ENCODE measurements at places on chromosomes 12 and 14. TPM values are rescaled to one million over a fixed set of nuclear protein-coding genes. Genes with fewer than 3 reads are reported as not detected.

DNA sequence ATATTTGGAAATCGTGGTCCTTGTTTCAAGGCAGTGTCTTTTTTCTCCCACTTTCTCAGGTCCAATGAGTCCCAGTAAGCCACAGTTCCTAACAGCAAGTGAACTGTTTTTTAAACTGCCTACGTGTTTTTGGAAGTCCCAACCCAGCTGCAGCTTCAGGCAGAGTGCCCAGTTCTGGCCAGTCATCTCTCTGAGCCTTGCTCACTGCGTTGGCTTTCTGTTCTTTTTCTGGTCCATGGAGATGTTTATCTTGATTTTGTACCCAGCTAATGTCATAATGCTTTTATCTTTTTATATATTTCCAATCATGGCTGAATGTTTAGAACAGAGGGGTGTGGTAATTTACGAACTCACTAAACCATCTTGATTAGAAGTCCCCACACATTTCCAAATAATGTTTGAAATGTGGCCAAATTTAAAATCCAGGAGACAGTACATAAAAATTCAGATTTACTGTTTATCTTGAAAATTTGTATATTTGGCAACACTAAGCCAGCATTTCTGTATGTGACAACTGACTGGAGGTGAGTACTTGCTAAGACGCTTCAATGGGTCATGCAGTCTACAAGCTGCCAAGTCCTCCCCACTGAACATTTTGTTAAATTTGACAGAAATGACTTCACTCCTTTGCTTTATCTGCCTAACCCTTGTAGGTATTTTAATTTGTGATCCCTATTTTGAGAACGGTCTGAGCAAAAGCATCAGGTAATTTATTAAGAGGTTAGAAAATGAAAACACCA lies 46.1 kb upstream of the OTOGL start:
- DNase-seq: no peak

- DNase-seq: no peak
Observed at GRCh38 chr14:34404416-34404815, 57.6 kb downstream of the SPTSSA start.

- DNase-seq: no peak
Observed at GRCh38 chr12:95220726-95221125, 3.1 kb downstream of the VEZT start.

PRKD1 gene
- total RNA-seq: not detected

DNA sequence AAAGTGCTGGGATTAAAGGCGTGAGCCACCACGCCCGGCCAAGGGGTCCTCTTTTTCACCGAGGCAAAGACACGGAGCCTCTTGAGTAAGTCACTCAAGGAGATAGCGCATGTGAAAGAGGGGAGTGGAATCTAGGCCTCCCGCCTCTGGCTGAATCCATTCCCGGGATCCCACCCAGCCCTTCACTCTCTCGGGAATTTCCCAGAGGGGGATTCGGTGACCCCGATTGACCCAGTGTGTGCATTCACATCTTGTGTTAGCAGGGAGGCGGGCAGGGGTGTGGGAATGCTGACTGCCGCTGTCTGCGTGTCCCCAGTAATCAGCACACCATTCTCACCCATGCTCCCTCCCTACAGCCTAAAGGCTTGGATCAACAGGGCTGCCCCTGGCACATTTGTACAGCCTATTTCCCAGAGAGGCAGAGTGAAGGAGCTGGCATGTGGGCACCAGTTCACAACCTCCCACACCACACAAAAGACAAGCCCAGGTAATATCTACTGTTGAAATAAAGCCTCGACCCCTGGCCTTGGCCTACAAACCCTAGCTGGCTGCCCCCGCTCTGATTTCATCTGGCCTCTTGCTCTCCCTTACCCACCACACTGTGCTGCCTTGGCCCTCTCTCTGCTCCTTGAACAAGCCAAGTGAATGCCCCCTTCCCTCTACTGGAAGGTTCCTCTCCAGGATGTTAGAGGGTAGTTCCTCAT lies 1.3 kb upstream of the LTBP2 start:
- no peak for DNase-seq

STON2 gene
- not detected for total RNA-seq

DNA sequence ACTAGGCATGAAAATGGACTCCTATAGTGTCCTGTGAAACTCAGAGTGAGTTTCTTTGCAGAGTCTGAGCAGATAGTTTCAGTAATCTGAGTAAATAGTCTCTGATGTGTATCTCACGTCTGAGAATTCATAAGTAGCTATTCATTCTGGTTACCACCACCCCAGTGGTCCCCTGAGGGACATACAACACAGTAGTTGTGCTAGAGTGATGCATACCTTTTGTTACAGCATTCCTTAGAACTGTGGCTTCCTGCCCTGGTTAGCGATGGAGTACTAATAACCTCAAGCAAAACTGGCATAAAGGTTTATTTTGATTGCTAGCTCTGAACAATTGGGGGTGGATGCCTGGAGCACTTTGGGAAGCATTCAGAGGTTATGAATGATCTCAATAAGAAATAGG lies 114.7 kb downstream of the DAAM1 start:
- DNase-seq: no peak

- DNase-seq: no peak
Observed at GRCh38 chr12:109331301-109331952, 16.3 kb upstream of the MYO1H start.

PRICKLE1 gene
- 0.22 TPM for total RNA-seq

SERPINA3 gene
- total RNA-seq: not detected

- no peak for DNase-seq
Observed at GRCh38 chr14:37172024-37172869, at the start of gene SLC25A21. Gene SLC25A21, minus strand, starts transcription at chr14:37172606.

GRCh38 chr12:116642683-116643082 lies 83.5 kb downstream of the MAP1LC3B2 start:
- no peak for DNase-seq

DNA sequence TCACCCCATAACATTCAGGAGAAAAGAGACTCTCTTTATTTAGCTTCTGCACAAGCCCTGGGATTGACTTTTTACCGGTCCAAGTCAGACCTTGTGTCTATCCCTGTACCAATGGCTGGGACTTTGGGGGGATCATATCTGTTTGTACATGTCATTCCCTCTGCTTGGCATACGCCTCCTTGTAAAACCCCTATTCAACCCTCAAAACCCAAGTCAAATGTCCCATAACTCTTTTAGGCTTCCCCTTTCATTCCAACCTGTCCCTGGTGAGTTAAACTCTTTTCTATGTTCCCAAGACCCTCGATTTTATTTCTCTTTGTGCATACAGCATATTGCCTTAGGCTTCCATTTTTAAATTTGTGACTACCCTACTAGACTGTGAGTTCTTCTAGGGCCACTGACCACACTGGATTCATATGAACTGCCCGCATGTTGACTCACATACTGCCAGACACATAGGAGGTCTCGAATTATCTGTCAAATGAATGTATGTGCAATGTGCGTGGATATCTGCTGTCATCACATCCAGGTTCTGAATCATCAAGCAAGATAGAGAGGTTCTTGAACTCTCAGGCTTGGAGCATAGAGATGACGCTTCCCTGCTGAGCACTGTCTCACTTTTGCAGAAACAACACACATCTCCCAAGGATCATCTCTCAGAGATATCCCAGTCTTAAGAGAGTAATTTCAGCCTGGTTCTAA lies 548.6 kb upstream of the TBX3 start:
- DNase-seq: no peak

DNA sequence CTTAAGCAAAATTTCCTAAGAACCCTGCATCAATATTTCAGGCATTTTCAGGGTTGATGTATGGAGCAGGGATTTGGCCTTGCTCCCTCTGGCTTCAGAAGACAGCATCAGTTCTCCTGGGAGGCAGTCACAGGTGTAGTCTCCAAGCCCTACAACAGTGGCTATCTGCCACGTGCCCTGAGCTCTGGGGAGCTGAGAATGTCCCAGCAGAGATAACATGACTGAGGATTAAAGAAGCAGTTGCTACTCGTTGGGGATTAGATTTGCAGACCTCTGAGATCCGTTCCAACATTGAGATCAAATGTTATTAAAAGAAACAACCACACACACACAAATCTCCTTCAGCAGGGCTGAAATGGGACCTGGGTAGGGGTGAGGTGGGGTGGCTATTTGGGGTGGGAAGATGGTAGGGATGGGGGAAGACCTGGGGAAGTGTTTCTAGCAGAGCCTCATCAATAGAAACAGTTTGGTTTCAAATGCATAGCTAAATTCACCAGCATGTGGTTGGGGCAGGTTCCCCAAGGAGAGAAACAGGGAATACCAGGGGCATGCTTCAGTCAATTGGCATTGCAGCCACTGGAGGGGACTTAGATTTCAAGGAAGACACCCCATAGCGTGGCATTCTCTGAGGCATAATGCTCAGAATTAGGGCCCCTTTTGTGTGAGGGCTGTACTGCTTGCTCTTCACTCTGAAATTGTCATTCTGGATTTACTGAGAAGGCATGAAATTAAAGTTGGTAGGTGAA lies 15.2 kb upstream of the FAM234B start:
- no peak for DNase-seq

- DNase-seq: no peak
Observed at GRCh38 chr14:42629553-42629952, 1022.9 kb downstream of the LRFN5 start.

DNA sequence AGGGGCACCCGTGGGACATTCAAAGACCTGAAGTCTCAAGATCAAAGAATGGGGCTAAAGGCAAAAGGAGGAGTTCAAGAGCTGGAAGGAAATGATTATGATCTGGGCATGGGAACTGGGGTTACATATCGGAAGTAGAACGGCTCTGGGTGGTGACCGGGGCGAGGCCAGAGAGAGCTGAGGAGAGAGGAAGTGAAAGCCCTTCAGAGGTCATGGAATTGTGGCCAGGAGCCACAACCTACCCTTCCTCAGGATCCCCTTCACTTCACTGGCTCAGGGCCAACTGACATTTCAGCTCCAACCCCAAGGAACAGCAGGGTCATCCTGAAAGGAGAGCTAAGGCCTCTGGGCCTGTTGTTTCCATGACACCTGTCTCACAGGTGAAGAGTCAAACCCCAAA lies 57.8 kb downstream of the GALNT16 start:
- no peak for DNase-seq

GRCh38 chr14:20436363-20436755 lies 393 bp upstream of the KLHL33 start:
- no peak for DNase-seq
